ENCODE measurements at places on chromosomes 1 and 21.

- DNase-seq = no peak
Observed at GRCh38 chr1:205500240-205501233, 3.9 kb upstream of the CDK18 start.

GRCh38 chr1:91091812-91092211, 70.0 kb upstream of the ZNF644 start:
- no peak for DNase-seq

GRCh38 chr1:199018471-199019135, 379.8 kb downstream of the PTPRC start:
- DNase-seq = no peak

DNA sequence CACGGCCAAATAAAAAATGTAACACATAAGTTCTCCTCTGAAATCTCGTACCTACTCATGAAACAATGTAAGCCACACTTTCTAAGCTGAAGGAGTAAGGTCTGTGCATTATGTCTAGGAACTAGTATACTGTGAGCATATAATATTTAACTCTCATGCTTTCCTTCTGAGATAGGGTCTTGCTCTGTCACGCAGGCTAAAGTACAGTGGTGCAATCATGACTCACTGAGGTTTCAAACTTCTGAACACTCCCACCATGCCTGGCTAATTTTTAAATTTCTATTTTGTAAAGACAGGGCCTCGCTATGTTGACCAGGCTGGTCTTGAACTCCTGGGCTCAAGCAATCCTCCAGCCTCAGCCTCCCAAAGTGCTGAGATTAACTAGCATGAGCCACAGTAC, 71.3 kb downstream of the AHCTF1 start:
- no peak for DNase-seq

- DNase-seq = no peak
Observed at GRCh38 chr21:35540950-35541638, 492.0 kb upstream of the RUNX1 start.

DNA sequence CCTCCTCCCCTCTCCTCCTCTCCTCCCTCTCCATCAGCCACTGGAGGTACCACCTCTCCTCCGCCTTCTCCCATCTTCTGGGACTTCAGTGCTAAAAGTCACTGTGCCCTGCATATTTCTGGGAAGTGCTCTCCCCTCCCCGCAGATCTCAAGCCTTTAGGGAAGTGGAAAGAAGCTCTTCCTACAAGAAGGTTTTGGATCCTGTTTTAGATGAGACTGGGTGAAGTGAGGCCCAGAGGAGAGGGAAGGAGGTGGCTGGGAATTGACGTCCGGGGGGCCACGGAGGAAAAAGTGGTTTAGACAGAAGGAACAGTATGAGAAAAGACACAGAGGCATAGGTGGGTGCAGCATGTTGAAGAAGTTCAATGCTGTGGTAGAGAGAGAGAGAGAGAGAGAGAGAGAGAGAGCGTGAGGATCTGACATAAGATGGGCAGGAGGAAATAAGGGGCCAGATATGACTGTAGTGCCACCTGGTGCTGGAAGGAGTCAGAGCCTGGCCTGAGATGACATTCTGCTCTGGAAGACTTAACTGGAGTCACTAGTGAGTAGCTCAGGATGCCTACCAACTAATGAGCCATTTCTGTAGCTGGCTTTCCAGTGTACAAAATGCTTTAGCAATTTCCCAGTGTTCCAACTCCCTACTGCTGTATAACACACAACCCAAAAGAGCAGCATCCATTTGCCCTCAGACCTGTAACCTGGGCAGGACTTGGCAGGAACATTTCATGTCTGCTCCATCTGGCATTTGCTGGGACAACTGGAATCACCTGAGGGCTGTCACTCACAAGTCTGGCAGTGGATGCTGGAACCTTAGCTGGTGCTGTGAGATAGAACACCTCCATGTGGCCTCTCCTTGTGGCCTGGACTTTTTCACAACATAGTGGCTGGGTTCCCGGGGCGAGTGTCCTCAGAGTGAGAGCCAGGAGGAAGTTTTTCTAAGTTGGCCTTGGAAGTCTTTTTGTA, 16.6 kb upstream of the ZSCAN20 start:
- no peak for DNase-seq

DNA sequence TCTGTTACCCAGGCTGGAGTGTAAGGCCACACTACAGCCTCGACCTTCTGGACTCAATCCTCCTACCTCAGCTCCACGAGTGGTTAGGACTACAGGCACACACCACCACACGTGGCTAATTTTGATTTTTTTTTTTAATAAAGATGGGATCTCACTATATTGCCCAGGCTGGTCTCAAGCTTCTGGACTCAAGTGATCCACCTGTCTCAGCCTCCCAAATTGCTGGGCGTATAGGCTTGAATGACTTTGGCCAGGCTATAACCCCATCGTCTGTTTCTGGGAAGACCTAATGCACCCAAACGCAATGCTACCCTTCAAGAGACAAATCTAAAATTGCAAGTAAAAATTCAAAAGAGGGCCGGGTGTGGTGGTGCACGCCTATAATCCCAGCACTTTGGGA, 52.1 kb downstream of the DAP3 start:
- DNase-seq = no peak

DNA sequence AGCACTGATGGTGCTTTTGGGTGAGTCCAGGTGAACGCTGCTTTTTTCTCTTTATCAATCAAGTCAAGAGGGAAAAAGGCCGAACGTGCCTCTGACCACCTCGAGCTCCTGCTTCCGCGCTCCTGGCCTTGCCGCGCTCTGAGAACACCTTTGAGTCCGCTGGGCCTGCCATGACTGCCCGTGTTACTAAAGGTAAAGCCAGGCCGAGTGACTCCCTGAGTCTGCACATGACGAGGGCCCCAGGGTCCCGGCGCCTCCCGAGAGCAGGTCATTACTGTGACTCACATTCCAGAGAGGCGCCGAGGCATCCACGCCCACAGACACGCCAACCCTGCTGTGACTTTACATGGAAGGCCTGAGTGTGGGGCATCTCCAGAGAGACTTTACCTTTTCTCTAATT, 11.1 kb downstream of the POFUT2 start:
- DNase-seq = peak; percentile 48

GRCh38 chr1:208652296-208653160, 408.3 kb upstream of the PLXNA2 start:
- no peak for DNase-seq

GRCh38 chr1:207089627-207090355, 1.1 kb downstream of the C4BPB start:
- DNase-seq = no peak

GRCh38 chr1:29478151-29478791, 241.9 kb downstream of the PTPRU start:
- no peak for DNase-seq

DNA sequence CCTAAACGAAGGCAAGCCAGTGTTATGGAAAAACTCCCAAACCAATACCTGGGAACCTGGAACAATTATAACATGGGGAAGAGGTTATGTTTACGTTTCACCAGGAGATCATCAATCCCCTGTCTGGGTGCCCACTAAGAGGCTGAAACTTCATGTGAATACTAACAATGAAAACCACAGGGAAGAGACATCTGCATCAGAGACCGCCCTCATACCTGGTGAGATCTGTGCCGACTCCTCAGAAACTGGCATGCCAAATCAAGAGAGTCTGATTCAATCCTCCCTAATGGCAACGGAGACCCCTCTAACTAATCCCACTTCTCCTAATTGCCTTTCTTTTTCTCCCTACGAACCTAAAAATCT, 163.2 kb downstream of the IER5 start:
- DNase-seq = no peak

DNA sequence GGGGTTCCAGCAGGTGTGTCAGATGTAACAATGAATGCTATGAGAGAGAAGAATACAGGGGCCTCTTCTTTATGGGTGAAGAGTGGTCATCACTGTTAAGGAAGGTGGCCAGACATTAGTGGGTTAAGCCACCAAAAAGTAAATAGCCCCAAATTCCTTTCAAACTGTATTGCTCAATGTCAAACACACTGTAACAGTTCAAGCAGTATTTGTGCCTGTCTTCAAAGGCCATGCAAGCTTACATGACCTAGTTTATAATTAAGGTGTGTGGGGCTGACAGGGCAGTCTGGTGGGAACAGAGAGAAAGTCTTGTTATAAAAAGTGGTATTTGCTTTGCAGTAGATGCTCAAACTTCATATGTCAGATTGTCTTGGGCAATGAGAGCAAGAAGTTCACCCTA, 18.5 kb downstream of the CHIT1 start:
- no peak for DNase-seq

DNA sequence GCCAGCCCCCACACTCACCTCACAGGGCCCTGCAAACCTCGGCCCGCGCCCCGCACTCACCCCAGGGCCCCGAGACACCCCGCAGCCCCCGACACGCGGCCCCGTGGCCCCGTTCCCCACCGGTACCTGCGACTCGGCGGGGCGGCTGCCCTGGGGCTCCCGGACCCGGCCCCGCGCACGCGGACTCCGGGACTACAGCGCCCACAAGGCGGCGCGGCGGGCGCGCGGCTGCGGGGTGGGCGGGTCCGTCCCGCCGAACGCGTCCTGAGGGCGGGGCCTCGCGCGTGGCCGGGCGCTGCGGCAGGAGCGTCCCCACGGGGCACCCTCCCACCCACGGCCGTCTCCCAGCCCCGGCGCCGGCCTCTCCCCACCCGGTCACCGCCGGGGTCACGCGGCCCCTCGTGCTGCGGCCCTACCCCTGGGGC, at the start of gene SLC19A1:
Gene SLC19A1, minus strand, starts transcription at position 199 of the 425 bp plus-strand sequence. CDS start 4,481 bp downstream, outside the sequence.
- DNase-seq = peak; percentile 42

- peak; percentile 26 for DNase-seq
Observed at GRCh38 chr1:31787261-31787660, 23.1 kb upstream of the ADGRB2 start.

- DNase-seq = no peak
Observed at GRCh38 chr1:26375081-26375480, 2.5 kb upstream of the ZNF683 start.

DNA sequence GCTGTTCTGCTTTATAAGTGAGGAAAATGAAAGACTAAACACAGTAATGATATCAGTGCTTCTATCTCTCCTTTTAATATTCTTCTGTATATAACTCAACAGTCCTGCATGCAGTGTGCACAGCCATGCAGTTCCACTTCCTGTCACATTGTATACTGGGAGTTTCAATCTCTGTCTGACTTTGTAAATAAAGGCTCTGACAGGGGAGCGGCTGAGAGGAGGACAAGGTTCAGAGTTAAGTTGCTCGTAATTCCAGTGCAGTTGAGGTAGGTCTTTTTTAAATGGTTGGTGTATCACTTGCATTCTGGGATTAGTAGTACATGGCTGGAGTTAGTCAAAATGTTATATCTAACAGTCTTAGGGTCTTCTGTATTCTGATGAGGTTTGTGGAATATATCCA, 264.5 kb downstream of the OLFM3 start:
- DNase-seq = no peak

DNA sequence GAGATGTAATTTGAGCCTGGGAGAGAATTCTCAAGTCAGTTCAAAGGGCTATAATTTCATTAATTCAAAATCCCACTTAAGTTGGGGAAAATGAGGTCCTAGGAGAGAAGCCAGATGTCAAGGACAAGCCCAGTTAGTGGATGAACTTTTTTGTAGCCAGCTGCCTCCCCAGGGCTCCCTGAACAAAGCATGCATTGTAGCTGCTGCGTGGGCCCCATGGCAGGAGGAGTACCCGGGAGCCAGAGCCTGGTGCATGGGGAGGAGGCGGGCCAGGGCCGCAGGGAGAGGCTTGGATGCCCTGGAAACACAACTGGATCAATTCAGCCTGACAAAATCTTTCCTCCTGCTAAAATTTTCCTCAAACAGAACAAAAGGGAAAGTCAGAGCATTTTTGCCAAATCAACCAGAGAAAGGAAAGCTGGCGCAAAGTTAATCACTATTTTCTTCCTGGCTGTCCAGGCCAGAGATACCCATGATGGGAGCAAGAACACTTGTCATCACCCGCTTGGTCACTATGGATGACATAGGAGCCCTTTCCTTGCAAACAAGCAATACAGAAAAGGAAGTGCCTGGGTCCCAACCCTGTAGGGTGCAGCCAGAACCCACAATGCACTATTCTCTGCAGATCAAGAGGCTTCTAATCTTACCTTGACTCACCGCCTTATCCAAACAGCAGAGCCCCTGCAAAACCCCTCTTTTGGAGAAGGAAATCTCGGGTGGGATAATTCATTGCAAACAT, 248.1 kb upstream of the RAB4A start:
- DNase-seq = no peak

- no peak for DNase-seq
Observed at GRCh38 chr1:197770243-197770642, 5.0 kb downstream of the DENND1B start.

DNA sequence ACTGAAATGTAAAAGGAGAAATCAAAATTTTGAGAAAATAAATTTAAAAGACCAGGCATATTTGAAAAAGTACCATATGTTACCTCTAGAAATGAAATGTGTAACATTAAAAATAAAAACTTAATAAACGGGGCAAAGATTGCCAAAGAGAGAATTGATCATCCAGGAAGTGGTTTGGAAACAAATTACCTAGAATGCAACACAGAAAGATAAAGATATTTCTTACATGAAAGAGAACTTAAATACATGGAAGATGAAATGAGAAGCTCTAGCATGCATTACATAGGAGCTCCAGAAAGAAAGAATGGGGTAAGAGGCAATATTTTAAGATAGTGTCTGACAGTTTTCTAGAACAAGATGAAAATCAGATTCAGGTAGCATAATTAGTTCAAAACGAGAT, 235.9 kb upstream of the IRF2BP2 start:
- DNase-seq = no peak

DNA sequence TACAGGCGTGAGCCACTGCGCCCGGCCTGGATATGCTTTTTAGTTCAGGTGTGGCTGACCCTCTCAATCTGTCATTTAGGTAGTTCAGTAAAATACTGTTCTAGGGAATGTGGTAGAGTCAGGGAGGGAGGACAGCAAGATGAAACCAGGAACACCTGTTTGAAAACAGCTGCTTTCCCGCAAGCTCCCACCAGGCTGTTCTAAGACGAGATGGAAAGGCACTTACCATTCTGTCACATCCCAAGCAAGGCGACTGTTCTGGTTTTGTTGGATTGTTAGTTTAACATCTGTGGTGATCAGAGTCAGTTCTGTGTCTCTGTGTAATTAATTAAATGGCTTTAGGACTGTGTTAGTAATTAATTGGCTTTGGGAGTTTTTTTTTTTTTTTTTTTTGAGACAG, 2.9 kb downstream of the CHAF1B start:
- no peak for DNase-seq

DNA sequence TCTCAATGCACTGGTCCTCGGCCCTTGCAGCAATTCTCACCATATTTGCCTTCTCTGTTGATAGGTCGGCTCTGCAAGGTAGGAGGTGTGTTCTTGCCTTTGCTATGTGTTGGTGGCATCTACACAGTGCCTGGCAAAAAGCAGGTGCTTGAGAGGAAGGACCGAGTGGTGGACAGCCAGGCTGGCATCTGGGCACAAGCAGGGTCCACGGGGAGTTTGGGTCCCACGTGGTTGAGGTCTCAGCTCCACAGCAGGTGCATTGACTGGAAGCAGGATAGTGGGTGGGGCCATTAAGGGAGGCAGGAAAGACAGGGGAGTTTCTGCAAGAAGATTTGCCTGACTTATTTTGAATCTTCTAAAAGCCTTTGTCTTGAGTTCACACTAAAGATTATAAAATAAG, 81.2 kb upstream of the WNT4 start:
- DNase-seq = peak; percentile 27

GRCh38 chr1:211613108-211613947, 34.4 kb upstream of the SLC30A1 start:
- DNase-seq = no peak

Measured in RWPE2 (cell line).